Stimulated activated CD4-positive, alpha-beta T cell treated with anti-CD3 and anti-CD28 coated beads, TNF-alpha, amount 100 ng/mL, for 24 hours (primary cell): ENCODE measurements at places on chromosomes 7 and 10.

DNA sequence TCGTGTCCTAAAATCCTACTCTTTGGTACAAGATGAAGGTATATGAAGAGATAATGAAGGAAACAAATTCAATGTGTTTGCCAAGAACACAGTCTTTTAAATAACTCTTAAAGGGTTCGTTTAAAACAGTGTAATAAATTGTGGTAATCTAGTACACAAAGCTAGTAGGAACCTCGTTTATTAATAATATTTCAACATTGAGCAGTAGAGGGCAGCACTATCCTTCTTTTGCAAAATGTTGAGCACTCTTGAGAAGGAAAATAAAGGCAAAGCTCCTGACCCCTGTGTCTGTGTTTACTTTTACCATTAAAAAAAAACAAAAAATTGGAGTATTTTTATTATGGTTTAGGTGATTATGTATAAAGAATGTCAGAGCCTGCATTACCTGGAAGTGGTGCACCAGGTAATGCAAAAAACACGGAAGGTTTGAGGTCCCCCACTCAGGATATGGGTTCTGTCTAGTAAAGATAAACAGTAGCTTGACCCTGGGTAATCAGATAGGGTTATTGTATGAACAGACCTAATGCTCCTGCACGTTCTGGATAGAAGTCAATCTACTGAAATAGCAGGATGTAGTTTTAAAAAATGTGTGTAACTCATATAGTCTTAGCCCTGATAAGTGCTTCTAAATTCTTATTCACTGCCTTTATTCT, 5.7 kb upstream of the GOT1 start:
- no peak for DNase-seq

DNA sequence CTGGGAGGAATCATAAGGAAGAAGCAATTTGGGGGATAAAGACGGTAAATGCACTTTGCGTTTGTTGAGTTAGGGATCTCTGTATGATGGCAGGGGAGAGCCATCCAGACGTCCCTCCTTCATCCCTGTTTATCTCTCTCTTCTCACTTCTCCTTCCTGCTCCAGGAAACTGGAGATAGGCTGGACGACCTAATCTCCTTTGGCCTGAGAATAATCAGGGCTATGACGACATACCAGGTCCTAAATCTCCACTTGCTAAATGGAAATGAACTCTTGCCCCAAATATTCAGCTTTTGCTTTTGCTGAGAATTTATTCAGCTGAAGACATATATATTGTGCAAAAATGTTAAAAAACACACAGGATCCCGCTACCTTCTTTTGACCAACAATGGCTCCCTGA, 182.9 kb upstream of the INHBA start:
- DNase-seq = no peak

- no peak for DNase-seq
These were observed 23.3 kb upstream of the KIAA1549 start for GRCh38 chr7:139004321-139005090.

DNA sequence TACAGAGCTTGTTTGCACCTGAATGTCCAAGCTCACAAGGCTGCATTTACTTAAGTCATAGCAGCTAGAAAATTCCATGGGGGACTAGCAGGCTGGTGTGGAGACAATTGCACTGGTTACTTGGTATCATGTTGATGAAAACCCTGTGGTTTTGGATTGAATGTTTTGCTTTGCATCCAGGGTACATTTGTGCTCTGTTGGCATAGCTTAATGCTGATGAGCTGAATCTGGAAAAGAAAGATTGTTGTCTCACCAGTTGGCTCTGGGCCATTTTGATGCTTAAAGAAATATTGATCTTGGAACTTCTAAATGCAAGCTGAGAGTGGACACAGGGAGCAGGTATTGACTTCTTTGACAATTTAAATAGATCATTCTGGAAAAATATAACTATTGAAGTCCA, 122.5 kb upstream of the MBL2 start:
- no peak for DNase-seq

GRCh38 chr10:19750972-19751371, 65.3 kb upstream of the PLXDC2 start:
- DNase-seq = no peak

DNA sequence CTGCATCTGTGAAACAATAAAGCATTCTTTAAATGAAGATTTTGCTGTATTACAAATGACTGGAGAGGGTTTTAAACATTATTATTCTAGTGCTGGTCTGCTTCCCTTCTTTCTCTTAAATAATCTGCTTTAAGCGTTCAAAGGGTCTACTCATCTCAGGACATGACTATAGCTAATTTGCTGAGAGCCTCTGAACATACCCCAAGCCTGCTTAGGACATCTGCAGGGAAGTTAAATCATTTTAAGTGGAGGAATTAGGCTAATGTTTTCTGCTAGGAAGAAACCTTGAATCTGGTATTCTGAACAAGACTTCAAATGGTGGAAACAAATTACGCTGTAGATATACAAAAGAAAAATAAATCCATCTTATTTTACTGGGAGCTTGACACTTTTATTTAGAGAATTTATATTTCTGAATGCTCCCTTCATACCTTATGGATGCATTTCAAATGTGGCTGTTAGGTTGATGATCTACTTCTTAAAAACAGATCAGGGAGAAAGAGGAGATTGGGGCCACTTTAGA, 124.4 kb upstream of the ITGB1 start:
- DNase-seq = no peak

DNA sequence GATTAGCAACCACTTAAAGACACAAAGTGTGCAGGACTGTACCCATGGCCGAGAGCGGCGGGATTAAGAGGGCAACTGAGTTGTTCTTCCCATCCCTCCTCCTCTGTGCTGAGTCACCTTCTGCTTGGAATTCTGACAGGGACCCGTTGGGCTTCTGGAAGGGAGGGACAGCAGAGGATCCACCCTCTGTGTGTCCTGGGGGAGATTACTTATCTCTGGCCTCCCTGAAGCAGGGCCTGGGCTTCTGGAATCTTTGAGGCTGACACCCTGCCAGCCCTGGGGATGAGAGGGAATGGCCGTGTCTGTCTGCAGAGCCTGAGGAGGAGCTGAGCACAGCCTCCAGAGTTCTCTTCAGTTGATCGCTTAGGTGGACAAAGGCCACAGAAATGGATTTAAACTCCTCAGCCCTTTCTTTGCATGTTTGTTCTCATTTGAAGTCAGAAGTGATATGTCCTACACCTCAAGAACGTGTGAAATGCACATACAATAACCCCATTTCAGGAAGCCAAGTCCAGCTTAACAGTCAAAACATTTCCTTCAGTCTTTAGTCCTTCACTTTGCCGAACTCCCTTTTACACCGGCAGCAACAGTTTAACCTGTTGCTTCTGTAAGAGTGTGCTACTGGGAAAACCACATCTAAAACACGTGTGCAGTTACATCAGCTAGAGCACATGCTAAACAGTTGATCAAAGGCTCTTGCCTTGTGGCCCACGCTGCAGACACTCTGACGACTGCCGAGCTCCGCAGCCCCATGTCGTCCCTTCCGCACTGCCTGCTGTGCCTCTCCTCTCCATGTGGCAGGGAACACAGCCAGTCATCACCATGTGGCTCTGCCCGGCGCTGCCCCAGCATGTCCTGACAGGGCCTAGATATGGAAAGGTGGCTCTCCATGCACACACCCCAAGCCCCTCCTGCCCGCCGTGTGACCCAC, 55.7 kb downstream of the IKZF1 start:
- DNase-seq = peak; percentile 79

- no peak for DNase-seq
These were observed 1.5 kb upstream of the EBLN1 start for GRCh38 chr10:22219308-22219707.

DNA sequence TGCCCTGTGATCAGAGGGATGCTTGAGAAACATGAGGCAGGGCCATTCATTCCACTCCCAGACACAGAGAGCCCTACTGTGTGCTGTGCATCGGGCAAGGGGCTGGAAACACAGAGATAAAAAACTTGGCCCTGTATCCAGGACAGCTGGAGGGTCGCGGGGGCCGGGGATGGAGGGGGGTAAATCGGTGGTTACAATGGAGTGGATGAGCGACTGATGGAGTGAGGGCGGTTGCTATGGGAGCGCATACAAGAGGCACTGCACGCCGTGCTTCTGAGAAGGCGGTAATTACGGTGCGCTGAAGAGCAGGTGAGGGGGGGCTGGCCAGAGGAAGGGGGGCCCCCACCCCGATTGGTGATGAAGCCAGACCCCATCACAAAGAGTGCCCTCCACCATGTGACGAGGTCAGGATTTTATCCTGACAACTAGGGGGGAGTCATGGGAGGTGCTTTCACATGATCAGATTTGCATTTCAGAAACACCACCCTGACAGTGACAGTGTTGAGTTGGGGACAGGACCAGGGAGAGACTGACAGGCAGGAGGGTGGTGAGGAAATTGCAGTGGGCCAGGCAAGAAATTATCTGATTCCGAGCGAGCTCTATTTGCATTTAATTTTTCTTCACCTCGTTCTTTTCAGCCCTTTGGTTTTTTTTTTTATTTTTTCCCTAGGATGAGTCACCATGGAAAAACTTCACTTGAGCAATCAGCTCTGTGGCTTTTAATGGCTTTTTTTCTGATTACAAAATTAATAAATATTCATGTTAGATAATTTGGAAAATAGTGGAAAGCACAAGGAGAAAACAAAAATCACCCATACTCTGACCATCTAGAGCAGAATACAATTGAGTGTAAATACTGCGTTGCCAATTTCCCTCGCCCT, 7.8 kb downstream of the CPA5 start:
- DNase-seq = no peak

DNA sequence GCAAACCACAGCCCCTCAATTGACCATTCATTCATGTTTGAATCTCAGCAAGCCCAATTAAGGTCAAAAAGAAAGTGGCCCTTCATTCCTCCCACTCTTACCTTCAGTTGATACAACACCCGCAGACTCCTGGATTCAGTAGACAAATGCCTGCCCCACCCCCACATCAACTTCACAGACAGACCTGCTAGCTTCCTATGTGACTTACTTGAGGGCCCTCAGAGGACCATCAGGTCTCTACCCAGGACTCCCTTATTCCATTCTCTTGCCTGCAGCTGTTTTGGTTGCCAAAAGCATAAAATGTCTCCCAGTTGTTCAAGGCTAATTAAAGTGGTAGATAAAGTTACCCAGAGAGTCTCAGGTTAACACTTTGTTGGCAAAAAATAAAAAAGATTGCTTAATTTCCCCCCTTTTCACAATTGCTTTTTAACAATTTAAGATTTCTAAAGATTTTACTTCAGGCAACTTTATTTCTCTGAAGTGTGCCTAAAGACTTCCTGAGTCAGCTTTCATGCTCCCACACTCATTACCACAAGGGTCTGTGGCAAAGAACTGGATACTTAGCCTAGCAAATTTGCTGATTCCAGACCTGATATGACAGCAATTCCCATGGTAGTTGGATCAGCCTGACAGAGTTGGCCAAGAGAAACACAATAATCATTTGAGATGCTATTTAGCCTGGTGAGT, 3.3 kb upstream of the MTERF1 start:
- no peak for DNase-seq
